ENCODE measurements at places on chromosomes 1 and 21.
A peak's percentile ranks its signal among the peaks of the same experiment; 100 is the strongest.

- DNase-seq: no peak
Measured at GRCh38 chr1:180462102-180462501, 40.3 kb downstream of the ACBD6 start.

GRCh38 chr1:231065510-231066241 lies 25.6 kb upstream of the FAM89A start:
- no peak for DNase-seq

- no peak for DNase-seq
Measured at GRCh38 chr1:154605534-154605933, 2.5 kb downstream of the ADAR start.

DNA sequence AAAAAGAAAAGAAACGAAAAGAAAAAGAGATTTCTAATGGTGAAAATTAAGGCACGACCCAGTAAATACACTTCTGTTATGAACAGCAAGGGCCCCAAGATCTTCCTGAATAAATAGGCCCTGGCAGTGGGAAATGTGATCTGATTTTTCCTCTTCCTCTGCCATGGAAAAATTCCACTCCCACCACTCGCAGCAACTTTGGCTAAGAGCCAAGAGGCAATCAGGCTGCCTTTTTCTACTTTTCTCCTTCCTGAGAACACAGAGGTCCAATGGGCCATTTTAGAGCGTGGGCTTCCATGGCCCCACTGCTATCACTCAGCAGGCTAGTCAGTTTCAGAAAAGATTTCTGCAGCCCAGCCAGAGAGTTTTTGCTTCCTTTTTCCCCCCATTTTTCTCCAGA lies 33.7 kb upstream of the AK4 start:
- DNase-seq: no peak

- DNase-seq: no peak
Measured at GRCh38 chr1:163874070-163874469, 552.3 kb downstream of the NUF2 start.

DNA sequence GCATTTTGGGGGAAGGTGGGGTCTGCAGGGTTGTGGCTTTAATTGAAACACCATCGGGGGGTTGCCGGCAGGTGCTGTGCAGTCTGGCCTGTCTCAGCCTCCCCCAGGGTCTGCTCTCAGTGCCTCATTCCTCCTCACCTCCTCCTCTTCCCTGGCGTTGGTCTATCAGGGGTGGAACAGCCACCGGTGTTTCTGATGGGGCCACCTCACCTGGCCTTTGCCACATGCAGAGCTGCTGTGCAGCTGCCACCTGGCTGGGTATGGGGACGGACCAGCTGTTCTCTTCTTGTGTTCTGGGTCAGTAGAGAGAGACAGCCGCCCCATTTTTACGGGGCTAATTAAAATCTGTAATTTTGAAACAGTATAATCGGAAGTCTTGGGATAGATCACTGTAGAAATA lies 53.9 kb downstream of the SPSB1 start:
- no peak for DNase-seq

DNA sequence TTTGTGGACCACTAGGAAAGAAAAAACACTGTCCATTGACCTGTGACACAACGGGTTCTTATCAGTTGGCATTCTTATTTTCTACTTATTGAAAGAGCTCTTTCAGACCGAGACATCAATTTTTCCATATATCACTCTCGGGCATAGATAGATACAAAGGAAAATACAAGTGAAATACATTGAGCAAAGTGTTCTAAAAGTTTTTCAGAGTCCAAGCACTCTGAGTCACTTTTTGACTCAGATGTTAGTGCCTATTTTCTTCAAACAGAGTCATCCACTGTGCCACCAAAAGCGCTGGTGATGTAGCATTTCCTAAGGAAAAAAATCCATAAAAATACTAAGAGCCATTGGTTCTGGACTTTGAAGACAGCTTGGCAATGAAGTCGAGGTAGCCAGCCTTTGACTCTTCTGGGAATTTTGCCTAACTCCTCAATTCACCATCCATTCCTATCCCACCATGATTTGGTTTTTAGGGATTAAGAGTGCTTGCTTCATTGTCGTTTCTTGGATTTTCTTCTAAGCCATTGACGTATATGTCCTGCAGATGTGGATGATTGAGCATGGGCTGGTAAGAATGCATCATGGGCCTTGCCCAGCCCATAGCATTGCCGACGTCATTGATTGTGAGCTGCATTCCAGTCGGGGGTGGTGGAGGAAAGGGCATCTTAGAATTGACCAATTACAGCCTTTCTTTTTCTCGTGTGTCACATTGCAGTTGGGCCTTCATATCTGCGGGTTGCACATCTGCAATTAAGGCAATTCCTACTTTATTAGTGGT lies 10.6 kb downstream of the GALNT2 start:
- DNase-seq: no peak

- no peak for DNase-seq
Measured at GRCh38 chr1:209095627-209096595, 487.6 kb upstream of the CAMK1G start.

- DNase-seq: no peak
Measured at GRCh38 chr1:33443705-33444180, 12.8 kb upstream of the PHC2 start.

- DNase-seq: no peak
Measured at GRCh38 chr1:67939186-67939743, 106.0 kb upstream of the GNG12 start.

GRCh38 chr1:47523835-47524215 lies 86.0 kb downstream of the FOXD2 start:
- DNase-seq: no peak

DNA sequence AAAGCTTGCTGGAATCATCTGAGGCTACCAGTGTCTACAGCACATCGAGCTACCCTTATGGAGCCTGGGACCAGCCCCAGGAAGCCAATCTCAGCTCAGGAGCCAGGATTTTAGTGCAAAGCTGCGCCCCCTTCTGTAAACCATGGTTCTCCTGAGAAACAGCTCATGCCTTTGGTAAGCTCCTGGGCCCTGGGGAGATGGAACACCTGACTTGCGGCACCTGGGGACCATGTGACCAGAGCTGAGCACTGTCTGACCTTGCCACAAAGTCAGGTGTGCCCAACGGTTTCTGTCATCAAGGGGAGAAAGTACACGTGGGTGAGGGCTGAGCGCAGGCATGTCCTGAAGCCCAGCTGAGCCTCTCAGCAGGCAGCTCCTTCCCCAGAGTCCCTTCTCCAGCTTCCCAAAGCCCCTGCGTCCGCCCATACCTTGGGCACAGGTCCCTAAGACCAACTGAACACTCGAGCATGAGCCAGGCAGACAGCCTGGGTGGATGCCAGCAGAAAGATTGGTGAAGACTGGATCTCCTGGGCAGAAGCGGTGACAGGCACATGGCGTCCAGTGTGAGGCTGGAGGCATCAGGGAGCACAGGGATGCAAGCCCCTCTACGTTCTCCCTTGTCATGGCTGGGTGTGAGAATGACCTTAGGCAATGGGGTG lies 57.9 kb upstream of the TENT5B start:
- DNase-seq: no peak

DNA sequence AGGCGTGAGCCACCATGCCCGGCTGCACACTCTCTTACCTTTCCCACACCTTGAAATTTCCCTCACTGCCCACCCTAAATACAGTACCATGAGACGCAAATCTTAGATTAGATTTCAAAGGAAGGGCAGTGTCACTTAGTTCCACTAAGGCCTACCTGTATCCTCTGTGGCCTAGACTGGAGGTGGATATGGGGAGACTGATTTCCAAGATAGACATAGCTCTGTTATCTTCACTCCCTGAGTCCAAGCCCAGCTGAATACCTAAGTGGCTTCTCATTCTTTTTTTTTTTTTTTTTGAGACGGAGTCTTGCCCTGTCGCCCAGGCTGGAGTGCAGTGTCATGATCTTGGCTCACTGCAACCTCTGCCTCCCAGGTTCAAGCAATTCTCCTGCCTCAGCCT lies 89.0 kb downstream of the SLC16A1 start:
- no peak for DNase-seq

DNA sequence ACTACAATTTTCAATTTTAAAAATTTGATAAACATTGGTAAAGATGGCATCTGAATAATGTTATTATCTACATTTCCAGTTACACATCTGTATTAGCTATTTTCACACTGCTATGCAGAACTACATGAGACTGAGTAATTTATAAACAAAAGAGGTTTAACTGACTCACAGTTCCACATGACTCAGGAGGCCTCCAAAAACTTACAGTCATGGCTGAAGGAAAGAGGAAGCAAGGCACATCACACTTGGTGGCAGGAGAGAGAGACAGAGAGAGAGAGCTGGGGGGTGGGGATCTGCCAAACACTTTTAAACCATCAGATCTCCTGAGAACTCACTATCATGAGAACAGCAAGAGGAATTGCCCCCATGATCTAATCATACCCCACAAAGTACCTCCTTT lies 850.0 kb downstream of the LTN1 start:
- DNase-seq: peak; percentile 30

DNA sequence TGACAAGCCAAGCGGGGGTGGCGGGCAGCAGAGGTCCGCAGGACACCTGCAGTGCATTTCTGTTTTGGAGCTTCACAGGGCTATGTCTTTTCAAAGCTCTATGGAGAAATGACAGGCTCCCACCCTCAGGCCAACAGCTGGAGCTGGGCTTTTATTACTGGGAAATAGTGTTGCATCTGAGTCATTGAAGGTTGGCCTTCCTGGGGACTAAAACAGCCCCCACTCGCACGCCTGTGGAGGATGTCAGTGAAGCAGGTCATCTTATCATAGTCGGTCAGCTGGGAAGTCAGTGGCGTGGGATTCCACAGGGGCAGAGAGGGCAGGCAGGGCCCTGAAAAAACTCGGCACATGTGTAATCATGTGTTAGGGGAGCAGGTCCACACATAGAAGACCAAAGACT lies 55.3 kb downstream of the NTPCR start:
- DNase-seq: no peak

DNA sequence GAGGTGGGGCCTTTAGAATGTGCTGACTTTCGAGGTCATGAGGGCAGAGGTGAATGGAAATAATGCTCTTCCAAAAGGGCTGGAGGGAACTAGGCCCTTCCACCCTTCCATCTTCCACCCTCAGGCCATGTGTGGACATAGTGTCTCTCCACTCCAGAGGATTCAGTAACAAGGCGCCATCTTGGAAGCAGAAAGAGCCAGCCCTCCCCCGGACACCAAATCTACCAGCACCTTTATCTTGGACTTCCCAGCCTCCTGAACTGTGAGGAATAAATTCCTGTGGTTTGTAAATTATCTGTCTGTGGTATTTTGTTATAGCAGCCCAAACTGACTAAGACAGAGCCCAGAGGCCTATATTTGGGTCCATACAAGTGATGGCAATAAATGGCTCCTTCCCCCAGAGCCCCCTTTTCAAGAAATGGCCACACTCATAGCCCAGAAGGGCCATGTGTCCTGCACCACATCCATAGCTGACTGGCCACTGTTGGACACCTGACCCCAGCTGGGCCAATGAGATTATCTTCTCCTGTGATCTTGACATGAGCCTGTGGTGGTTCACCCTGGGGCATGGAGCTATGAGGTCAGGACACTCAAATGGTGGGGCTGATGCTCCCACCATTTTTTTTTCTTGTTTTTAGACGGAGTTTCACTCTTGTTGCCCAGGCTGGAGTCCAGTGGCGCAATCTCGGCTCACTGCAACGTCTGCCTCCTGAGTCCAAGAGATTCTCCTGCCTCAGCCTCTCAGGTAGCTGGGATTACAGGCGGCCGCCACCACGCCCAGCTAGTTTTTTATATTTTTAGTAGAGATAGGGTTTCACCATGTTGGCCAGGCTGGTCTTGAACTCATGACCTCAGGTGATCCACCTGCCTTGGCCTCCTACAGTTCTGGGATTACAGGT lies 114.9 kb downstream of the RRAGC start:
- no peak for DNase-seq

DNA sequence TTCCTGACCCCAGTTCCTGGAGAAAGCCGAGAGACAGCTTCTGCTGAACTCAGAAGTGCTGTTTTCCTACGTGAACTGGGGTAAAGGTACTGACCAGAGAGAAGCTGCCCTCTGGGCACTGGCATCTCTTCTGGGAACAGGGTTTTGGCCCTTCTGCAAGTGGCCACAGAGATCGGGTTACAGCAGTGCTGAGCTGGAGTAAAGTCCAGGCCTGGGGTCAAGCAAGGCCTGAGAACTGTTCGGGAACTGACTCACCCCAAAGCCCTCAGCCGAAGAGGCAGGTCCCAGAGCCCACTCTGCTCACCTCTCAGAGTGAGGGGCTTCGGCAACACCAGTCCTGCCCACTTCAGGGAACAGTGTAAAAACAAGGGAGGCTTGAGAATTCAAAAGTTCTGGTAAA lies 177.2 kb upstream of the RUNX1 start:
- DNase-seq: no peak

- DNase-seq: no peak
Measured at GRCh38 chr1:16924919-16925477, 3.3 kb downstream of the CROCC start.

DNA sequence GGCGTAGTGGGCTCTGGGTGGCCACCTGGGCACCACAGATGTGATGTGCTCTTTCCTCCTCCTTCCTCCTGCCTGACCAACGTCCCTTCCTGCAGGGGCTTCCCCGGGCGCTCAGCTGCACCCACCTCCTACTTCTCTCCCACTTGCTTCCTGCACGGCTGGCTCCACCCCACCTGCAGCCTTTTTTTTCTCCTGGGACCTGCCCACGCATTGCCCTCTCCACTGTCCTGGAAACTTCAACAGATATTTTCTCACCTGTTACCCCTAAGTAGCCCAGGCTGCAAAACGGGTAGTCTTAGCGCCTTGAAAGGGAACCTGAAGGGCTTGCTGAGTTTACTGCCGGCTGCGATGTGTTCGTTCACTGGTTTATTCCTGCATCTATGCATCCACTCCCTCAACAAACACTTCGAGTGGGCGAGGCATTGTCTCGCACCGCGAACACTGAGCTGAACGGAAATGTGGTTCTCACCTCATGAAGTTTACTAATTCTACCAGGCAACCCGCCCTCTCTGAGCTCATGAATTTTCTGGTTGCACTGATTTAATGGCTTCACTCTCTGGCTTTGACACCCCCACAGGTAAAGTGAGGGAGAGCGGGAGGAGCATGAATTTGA lies 23.6 kb downstream of the ZBTB18 start:
- peak; percentile 45 for DNase-seq

GRCh38 chr1:227786673-227787512 lies 28.6 kb upstream of the PRSS38 start:
- DNase-seq: no peak

GRCh38 chr1:204044448-204044847 lies 28.5 kb upstream of the SOX13 start:
- no peak for DNase-seq

DNA sequence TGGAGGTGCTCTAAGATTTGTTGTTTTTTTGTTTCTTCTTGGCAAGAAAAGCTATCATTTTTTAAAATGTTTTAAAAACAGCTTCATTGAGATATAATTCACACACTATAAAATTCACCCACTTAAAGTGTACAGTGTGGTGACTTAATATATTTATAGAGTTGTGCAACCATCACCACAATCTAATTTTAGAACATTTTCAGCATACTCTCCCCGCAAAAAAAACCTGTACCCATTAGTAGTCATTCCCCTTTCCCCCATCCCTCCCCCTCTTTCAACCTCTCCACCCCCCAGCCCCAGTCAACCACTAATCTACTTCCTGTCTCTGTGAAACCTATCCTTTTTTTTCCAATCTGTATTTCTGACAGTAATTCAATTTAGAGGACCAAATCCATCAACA lies 30.6 kb downstream of the ZC3H11B start:
- no peak for DNase-seq
